ENCODE measurements at places on chromosomes 16 and 17.

DNA sequence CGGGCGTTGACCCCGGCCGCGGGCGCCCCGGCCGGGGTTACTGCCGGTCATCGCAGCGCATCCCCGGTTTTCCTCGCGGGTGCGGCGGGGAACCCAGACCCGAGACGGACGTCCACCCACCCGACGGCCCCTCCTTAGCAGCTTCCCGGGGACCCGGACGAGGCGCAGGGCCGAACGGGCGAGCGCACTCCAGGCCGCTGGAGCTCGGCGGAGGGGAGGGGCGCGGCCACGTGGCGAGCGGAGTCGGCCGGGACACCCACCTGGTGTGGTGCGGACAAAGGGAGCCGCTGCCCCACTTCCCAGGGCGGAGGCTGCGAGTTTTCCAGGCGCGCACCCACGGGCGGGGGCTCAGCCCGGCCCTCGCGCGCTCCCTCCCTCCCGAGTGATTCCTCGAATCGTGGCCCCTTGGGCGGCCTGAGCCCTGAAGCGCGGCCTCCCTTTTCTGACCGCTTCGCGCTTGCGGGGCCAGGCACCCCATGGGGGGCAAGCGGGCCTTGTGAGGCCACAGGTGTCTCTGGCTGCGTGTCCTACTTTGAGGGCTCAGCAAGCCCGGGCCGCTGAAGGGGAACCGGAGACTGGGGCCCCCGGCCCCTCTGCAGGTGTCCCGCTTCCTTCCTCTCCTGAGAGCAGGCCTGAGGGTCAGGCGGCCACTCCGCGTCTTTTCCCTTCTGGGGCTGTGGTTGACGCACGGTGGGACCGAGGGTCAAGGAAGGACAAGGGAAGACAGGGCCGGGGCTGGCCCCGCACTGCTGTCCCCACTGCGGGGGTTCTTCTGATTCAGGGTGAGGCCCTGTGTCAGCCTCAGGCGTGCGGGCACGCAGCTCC, 1.1 kb upstream of the FASN start:
- no peak for DNase-seq

GRCh38 chr17:59893676-59894100, 767 bp downstream of the RPS6KB1 start:
- no peak for DNase-seq

- DNase-seq, result no peak
Observed at GRCh38 chr17:64358261-64358788, 32.3 kb downstream of the PECAM1 start.

- no peak for DNase-seq
Observed at GRCh38 chr17:27414271-27414670, 42.0 kb upstream of the KSR1 start.

DNA sequence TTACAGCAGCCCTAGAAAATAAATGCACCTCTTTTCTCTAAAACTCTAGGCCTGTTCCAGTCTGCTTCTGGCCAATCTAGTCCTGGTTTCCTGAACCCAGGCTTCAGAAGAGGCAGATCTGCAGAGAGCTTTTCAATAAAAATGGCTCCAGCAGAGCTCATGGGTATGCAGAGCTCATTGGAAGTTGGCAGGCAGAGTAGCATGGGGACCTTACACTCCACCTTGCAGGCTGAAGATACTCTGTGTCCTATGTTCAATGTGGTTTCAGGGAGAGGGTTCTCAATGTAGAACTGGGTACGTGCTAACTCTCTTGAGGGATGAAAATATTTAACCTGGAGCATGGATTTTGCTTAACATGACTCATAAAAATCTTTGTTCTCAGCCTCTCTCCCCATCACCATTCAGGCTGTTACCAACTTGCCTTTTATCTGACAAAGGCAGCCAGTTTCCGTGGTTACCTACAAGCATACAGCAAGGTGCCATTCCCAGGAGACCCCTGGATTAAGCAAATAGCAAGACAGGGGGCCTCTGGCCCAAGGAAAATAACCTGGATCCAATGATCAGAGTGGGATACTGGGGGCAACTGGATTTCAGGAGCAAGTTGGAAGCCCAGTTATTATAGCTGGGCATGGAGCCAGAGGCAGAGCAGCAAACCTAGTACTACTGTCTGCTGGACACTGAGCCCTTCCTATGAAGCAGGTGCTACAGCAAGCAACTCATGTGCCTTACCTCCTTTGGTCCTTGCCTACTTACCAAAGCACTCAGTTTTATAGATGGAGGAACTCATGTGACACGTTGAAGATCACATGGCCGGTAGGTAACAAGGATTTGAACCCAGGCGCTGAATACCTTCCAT, 98.2 kb upstream of the DHX40 start:
- no peak for DNase-seq

DNA sequence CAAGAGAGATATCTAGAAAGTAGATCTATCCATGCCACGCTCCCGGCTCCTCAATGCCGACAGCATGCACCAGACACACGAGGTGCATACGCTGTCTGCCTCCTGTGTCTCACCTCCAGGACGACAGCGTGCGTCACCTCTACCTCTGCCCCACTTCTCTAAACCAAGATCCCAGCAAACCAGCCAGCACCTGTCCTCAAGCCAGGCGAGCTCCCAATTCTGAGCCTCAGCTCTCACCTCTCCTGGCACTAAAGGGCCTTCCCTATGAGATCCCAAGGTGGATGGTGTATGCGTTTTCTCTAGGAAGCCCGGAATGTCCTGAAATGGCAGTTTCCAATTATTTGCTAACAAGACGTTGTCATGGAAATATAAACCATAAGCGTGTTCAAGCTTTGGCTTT, 36.2 kb upstream of the RCVRN start:
- DNase-seq, result no peak

GRCh38 chr17:50682938-50683337, 24.8 kb downstream of the ANKRD40 start:
- no peak for DNase-seq

DNA sequence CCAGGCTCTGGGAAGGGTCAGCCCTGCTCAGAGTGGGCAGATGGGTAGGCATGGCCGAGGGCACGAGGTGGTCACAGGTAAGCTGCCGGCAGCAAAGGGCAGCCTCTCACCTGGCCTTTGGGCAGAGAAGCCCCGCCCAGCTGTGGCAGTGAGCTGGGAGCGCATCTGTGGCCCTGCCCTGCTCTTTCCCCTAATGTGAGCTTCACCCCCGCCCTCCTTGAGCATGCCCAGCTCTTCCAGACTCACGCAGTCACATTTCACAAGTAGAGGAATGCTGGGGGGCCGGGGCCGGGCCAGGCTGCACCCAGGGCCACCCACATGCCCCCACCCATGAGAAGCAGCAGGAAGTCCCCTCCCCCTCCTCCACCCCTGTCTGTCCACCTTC, 40.7 kb upstream of the SLC38A10 start:
- DNase-seq, result no peak

GRCh38 chr17:64155751-64156544, 26.0 kb upstream of the ERN1 start:
- DNase-seq, result no peak

All from HS-27A (cell line).